ENCODE measurements at places on chromosomes 16 and 17. TPM values are rescaled to one million over a fixed set of nuclear protein-coding genes. Genes with fewer than 3 reads are reported as not detected.

DNA sequence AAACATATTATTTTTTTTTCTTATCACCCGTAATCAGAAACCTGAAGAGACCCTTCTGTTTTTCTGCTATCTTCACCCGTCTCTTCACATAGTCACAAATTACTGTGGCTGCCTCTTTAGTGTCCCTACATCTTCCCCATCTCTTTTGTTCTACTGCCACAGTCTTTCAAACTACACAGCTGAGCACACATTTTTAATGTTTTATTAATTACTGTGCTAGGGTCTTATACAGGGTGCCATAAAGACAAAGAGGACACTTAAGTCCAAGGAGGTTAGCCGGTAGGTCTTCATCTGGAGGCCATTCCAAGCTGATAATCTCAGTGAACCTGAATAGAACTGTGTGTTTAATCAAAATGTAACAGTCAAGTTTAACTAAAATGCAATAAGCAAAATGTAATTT is 20.7 kb downstream of the CNTNAP4 start:
- DNase-seq, result no peak

C1QTNF1 gene
- total RNA-seq, result 2.1 TPM

GRCh38 chr17:43333433-43333943 is 65.3 kb upstream of the ARL4D start:
- no peak for DNase-seq

COQ7 gene
- total RNA-seq, result 10.6 TPM

GRCh38 chr16:12097523-12098428 is 121.2 kb downstream of the SNX29 start:
- DNase-seq, result no peak

DNA sequence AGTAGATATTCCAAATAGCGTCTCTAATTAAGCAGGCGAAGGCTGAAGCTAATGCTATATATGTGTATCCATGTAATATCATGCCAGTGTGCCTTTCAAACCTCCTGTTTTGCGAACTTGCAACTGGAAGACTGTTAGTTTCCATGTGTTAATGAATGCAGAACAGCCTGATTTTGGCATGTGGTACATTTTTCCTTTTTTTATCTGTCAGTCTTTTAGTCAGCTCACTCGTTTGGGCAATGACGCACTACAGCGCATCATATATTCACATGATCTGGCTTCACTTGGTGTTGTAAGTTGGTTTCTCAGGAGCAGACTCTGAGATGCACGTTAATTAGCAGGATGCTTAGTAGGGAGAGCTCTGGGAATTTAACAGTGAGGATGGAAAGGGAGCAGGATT is 210.4 kb upstream of the CA10 start:
- no peak for DNase-seq

HS3ST3A1 gene
- 5.8 TPM for total RNA-seq

DNA sequence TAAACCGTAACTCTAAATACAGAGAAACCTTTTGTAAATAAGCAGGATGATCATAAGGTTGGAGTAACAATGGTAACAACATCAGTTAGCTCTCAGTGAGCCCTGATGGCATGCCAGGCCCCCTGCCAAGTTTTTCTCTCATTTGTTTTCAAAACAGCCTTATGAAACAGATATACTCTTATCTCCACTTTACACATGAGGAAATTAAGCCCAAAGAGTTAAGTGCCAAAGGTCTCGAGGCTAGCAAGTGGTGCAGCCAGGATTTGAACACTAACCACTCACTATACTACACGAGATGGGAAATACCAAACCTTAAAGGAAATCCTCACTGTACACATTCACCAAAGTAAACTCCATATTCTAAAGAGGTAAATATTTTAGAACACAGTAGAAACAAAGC is 15.0 kb downstream of the USP31 start:
- no peak for DNase-seq

DNA sequence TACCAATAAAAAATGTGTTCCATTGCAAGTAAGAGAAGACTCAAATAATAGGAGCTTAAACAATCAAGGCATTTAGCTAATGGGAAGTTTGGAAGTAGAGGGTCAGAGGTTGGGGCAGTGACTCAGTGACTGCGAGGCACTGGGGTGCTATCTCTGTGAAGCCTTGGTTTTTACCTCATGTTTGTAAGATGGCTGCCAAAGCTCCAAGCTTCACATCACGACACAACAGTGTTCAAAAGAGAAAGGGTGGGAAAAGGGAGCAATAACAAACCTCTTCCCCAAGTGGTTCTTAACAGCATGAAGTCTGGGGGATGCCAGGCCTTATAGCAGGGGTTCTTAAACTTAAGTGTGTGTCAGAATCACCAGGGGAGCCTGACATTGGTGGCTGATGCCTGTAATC is 26.6 kb upstream of the GPRC5B start:
- DNase-seq, result no peak

PRCD gene
- 5.8 TPM for total RNA-seq

DNA sequence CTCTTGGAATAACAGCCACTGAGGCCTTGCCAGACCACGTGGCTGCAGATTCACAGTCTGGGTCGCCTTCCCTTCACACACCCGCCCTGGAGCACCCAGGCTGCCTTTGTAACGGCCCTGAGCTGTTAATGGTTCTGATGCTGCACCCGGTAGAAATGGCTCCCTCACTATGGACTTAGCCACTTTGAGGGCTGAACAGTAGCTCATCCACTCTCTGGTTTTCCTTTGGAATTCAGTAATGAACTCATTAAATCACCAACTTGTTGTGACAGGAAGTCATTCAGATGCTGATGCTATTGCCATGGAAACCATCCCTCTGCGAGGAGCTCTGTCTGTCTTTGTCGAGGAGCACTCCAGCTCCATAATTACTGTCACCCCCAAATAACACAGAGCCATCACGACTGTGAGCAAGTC is 59.2 kb downstream of the CDK5R1 start:
- no peak for DNase-seq

GRCh38 chr16:81366316-81366932 is 51.7 kb downstream of the GAN start:
- no peak for DNase-seq

GRCh38 chr16:13864689-13865088 is 55.3 kb upstream of the ERCC4 start:
- DNase-seq, result no peak

DNA sequence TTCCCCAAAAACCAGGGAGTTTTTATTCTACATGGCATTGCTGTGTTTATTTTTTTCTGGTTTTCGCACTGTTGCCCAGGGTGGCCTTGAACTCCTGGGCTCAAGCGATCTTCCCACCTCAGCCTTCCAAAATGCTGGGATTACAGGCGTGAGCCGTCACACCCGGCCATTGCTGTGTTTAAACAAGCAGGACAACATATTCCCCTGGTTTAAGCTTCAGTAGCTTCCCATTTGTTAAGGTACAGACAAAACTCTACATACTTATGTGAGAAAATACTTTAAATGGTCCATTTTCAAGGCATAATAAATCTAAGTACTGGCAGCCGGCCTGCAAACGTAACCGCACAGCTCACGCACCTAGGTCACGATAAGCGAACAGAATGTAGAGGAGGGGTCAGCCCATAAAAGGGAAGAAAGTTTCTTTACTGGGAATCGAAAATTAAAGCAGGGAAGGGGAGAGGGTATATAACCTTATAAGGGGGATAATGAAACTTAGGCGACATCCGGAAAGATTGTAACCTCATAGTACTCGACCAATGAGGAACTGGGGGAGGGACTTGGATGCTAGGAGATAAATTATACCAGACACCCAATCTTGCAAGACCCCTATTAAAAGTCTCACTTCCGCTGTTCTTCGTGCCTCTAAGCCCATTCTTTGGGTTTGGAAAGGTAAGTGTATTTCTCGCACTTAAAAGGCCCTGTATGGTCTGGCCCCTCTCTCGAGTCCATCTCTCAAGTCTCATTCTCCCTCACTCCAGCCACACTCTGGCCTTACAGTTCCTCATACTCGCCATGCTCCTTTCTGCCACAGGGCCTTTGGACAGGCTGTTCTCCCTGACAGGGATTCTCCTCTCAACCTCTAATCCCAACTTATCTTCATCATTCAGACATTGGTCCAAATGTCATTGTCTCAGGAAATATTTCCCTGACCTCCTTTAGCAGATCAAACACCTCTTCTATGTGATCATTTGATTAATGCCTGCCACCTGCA is 59.2 kb downstream of the TEX14 start:
- DNase-seq, result no peak

- DNase-seq, result no peak
These were observed 14.5 kb upstream of the MTSS2 start for GRCh38 chr16:70700101-70701020.

CACNG3 gene
- total RNA-seq, result not detected

- DNase-seq, result no peak
These were observed 36.8 kb downstream of the MGAT5B start for GRCh38 chr17:76905036-76905435.

- no peak for DNase-seq
These were observed 7.1 kb downstream of the ADGRG1 start for GRCh38 chr16:57635266-57636097.

GRCh38 chr17:78132084-78132676 is 1.6 kb downstream of the TMC8 start:
- DNase-seq, result no peak

DNA sequence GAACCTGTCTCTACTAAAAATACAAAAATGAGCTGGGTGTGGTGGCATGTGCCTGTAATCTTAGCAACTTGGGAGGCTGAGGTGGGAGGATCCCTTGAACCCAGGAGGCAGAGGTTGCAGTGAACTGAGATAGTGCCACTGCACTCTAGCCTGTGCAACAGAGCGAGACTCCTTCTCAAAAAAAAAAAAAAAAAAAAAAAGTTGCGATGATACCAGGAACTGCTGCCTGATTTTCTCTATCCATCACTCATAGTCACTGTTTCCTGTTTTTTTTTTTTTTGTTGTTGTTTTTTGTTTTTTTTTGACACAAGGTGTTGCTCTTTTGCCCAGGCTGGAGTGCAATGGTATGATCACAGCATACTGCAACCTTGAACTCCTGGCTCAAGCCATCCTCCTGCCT is 59.2 kb downstream of the ABCC1 start:
- DNase-seq, result no peak

TPSD1 gene
- total RNA-seq, result not detected

SLC5A11 gene
- not detected for total RNA-seq

HSD17B1 gene
- total RNA-seq, result 0.75 TPM

AATK gene
- 0.87 TPM for total RNA-seq

DNA sequence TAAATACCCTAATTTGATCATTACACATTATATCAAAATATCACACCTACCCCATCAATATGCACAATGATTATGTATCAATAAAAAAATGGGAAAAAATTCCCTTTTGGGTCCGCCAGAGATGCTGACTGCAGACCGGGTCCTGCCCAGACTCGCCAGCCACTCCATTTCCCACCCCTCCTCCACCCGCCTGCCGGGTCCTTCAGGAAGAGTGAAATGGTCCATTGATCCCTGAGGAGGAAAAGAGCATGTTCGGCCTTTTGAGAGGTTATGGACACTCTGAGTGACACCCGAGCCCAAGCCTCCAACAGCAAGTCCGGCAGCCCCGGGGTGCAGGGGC is 123.9 kb upstream of the ZFHX3 start:
- DNase-seq, result no peak

DNA sequence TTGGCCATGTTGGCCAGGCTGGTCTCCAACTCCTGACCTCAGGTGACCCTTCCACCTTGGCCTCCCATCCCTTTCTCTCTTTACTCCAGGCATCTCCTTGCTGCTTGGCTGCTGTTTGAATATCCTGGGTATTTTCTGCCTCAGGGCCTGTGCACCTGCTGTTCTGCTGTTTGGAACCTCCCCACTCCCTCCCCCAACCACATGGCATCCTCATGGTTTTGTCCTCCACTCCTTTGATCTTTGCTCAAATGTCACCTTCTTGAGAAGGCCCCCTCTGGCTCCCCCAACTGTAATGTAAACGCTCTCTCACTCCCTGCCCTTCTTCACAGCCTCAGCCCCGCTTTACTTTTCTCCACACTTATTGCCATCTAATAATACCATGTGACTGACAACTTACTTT is 152.0 kb downstream of the GSG1L start:
- DNase-seq, result no peak

DNA sequence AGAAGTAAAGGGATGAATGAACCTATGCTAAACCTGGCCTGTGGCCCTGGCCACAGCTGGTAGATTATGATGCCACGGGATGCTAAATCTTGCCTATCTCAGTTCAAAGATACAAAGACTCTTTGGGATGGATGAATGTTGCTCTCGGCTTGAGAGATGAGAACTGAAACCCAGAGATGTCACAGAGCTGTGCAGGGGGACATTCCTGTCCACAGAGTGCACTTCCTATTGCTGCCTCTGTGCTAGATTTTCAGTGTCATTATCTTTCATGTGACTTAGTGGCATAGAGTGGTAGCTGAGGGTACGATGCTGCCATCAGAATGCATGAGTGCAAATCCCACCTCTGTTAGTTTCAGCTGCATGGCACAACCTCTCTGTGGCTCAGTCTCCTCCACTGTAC is 2.3 kb upstream of the MT1M start:
- no peak for DNase-seq

KRTAP16-1 gene
- not detected for total RNA-seq

CEP112 gene
- 4.7 TPM for total RNA-seq

DDX52 gene
- total RNA-seq, result 40.2 TPM

DNA sequence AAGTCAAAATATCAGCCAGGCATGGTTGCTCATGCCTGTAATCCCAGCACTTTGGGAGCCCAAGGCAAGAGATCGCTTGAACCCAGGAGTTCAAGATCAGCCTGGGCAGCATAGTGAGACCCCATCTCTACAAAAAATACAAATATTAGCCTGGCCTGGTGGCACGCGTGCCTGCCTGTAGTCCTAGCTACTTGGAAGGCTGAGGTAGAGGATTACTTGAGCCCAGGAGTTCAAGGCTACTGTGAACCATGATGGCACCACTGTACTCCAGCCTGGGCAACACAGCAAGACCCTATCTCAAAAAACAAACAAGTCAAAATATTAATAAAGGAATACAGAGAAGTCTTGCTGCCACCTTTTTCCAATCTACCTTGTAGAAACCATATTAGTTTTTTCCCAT is 4.2 kb downstream of the ZNF689 start:
- no peak for DNase-seq

HSF5 gene
- total RNA-seq, result 0.29 TPM

DNA sequence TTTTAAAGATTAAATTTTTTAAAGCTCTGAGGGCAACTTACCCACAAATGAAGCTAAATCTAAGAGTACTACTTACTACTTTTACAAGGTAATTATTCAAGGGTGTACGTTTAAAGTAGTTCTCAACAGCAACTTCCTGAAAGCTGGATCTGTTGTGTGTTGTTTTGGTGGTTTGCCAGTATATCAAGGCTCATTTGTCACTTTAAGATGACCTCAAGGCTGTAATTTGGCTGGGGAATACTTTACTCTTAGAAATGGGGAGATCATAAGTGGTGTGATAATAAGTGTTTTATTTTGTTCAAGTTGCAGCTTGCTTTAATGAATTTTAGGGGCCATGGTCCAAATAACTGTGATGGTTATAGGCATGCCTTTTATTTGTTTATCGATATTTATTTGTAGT is 30.4 kb downstream of the AP2B1 start:
- no peak for DNase-seq

- no peak for DNase-seq
These were observed 116.3 kb downstream of the USP22 start for GRCh38 chr17:20926532-20926931.

B9D1 gene
- 27.3 TPM for total RNA-seq

AOC3 gene
- total RNA-seq, result not detected
